ENCODE measurements at places on chromosomes 1 and 21.

DNA sequence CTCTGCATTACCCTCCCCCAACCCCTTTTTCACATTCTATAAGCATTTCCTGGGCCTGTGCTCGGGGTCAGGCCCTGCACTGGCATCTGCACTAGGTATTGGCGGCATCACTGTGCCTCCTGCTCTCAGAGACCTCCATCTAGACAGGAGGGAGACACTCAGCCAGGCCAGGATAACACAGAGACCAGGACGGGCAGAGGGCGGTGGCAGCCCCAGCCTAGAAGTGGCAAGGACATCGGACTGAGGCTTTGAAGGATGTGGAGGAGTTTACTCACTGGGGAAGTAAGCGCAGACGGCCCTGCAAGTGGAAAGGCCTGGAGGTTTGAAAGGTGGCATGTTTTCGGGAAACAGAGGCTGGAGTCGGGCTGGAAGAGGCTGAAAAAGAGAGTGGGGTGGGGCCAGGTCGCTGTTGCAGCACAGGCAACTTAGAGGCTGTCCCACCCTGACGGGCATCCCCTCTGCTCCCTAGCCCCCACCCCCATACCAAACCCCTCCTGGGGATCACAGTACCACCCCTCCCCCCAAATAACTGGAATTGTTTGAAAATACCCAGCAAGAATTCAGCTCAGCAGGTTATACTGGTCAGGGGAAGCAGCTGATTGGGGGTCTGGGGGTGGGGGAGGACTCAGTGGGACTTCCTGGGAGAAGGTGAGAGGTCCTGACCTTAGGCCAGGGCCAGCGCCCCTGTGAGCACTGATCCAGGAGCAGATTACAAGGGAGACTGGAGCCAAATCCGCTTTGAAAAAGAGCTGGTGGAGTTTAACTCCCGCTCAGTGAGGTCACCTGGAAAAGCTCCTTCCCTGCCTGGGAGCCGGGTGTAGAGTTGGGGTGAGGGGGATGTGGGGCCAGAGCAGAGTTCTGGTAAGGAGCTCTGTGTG, 121.8 kb upstream of the WNT4 start:
- no peak for DNase-seq

- DNase-seq: no peak
Measured at GRCh38 chr1:221418346-221418745, 323.5 kb downstream of the DUSP10 start.

GRCh38 chr1:145886390-145886789, 724 bp upstream of the ANKRD35 start:
- DNase-seq: no peak

DNA sequence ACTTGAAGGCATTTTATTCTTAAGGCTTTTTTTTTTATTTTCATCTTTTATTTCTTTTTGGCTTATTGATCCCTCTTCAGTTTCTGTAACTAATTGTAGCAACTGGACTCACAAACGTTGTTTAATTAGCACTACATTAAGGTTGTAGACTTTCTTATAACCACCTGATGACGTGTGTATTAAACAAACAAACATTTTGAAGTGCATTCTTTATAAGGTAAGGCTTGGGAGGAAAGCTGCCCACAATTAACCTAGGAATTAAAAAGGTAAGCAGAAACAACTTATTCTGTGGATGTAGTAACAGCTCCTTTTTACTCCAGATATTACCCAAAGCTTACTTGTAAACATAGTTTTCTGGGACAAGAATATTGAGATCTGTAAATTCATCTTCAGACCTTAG, 55.0 kb downstream of the CAMSAP2 start:
- no peak for DNase-seq

DNA sequence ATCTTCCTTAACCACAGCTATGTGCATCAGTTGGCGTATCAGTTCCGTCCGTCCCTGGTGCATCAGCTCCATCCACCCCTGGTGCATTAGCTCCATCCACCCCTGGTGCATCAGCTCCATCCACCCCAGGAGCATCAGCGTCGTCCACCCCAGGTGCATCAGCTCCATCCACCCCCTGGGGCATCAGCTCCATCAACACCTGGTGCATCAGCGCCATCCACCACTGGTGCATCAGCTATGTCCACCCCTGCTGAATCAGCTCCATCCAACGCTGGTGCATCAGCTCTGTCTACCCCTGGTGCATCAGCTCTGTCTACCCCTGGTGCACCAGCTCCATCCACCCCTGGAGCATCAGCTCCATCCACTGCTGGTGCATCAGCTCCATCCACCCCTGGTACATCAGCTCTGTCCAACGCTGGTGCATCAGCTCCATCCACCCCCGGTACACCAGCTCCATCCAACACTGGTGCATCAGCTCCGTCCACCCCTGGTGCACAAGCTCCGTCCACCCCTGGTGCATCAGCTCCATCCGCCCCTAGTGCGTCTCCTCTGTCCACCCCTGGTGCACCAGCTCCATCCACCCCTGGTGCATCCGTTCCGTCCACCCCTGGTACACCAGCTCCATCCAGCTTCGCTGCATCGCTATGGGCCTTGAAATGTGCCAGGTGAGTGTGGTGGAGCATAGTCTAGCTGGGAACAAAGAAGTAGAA, 106.6 kb upstream of the ZBTB40 start:
- no peak for DNase-seq

- no peak for DNase-seq
Measured at GRCh38 chr1:78894811-78895210, 111.7 kb downstream of the ADGRL4 start.

- DNase-seq: no peak
Measured at GRCh38 chr21:41620982-41621381, 113.0 kb upstream of the TMPRSS2 start.

DNA sequence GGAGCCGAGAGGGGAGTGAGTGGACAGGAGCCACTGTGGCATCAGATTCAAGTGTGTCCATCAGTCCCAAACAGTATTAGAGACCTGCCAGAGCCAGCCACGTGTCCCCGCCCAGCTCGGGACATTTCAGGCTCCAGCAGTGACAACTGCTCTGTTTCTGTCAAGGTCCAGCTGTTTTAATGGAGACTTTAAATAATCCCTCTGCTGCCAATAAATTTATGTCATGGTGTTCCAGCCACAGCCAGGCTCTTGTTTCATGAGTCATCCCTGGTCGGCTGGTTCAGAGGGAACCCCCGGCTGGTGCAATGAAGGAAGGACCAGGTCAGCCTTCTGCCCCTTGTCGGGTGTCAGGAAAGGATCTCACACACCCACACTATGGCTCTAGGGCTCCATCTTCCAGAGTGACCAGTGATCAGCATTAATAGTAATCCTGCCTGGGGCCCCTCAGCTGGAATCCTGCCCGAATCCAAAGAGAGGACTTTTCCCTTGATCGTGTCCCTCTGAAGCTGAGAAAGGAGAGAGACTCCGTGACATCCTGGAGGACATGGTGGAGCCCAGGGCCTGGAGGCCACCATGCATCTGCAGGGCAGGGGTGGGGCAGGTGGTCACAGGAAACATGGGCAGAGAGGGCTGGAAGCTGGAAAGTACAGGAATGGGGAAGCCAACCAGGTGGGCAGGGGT, 197.3 kb downstream of the MATN1 start:
- DNase-seq: no peak

GRCh38 chr1:219442611-219443061, 170.3 kb downstream of the ZC3H11B start:
- DNase-seq: no peak
